Activated CD4-positive, alpha-beta memory T cell treated with anti-CD3 and anti-CD28 coated beads for 36 hours (primary cell): ENCODE measurements at places on chromosomes 3 and 15. TPM values are rescaled to one million over a fixed set of nuclear protein-coding genes. Genes with fewer than 3 reads are reported as not detected.
A peak's percentile ranks its signal among the peaks of the same experiment; 100 is the strongest.

DNA sequence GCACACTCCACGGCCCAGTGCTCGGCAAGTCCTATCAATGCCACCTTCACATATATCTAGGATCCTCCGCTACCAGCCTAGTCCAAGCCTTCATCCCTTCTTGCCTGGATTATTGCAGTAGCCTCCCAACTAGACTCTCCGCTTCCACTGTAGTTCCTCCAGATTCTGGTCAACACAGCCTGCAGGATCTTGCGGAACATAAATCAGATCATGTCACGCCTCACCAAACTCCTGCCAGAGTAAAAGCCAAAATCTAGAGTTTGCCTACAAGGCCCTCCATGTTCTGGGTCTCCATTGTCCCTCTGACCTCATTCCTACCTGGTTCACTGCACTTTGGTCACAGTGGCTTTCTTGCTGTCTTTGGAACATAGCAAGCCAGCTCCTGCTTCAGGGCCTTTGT lies 3.6 kb downstream of the BDH1 start:
- DNase-seq = no peak
- H3K36me3 ChIP-seq = peaks cover 13% of the 10 kb centered on the region
- H3K4me1 ChIP-seq = peaks cover 12% of the 10 kb centered on the region
- no peaks in the 10 kb centered on the region for H3K27me3 ChIP-seq

DNA sequence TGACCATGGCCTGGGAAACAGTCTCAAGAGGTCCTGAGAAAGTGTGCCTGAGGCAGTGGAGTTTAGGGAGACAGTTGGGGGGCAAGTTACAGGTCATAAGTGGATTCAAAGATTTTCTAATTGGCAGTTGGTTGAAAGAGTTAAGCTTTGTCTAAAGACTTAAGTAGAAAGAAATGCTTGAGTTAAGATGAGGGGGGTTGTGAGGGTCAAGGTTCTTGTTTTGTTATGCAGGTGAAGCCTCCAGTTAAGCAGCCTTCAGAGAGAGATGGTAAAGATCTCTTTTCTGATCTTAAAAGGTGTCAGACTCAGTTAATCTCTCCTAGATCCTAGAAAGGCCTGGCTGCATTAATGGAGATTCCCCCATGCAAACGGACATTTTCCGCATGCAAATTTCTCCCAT lies 356.3 kb upstream of the C2CD4B start:
- H3K27me3 ChIP-seq = peaks cover 41% of the 10 kb centered on the region
- H3K27ac ChIP-seq = no peak overlapping the region
- H3K36me3 ChIP-seq = no peaks in the 10 kb centered on the region
- H3K4me3 ChIP-seq = no peak overlapping the region
- no peaks in the 10 kb centered on the region for H3K4me1 ChIP-seq
- DNase-seq = no peak

DNA sequence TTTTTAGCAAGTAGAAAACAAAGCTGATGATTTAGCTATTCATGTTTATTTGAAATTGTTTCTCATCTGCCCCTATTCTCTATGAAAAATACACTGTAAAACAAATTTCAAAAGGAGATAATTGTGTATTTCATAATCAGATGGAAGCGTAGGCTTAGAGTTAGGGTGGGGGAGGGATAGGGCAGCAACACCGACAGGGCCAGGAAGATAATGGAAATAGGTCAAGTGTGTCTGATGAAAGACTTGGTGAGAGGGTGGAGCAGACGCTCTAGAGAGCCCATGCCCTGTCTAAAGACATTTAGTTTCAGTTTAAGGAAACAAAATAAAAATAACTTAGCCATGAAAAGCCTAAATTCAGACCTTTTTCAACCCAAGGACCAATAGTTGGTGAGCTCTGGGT lies 51.6 kb upstream of the ARL6 start:
- H3K36me3 ChIP-seq = no peaks in the 10 kb centered on the region
- no peak overlapping the region for H3K27ac ChIP-seq
- no peaks in the 10 kb centered on the region for H3K4me1 ChIP-seq
- H3K27me3 ChIP-seq = no peaks in the 10 kb centered on the region
- H3K4me3 ChIP-seq = no peak overlapping the region

DNA sequence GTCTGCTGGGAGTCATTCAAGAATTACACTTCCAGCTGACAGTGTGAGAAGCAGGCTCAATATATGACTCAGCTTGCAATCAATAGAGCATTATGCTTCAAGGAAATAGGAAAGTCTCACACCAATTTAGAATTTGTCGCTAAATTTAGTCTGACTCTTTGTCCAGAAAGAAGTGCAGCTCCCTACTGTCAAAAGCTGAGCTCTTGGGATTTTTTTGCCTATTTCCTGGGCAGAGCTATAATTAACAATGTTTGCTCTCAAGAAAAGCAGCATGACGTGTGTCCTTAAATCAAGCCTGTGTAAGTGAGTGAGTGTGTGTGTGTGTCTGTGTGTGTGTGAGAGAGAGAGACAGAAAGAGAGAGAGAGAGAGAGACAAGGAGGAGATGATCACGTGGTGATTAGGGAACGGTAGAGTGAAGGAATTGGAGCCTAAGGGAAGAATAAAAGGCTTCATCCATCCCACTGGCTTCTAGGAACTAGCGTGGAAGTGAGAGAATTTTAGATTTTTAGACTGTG lies 16.4 kb upstream of the SLC35G2 start:
- H3K36me3 ChIP-seq = no peaks in the 10 kb centered on the region
- H3K4me1 ChIP-seq = no peaks in the 10 kb centered on the region
- H3K4me3 ChIP-seq = no peak overlapping the region
- no peaks in the 10 kb centered on the region for H3K27me3 ChIP-seq
- H3K27ac ChIP-seq = no peak overlapping the region

GRCh38 chr15:24756101-24756500 lies 80.5 kb downstream of the NPAP1 start:
- no peaks in the 10 kb centered on the region for H3K4me1 ChIP-seq
- no peak overlapping the region for H3K4me3 ChIP-seq
- H3K27ac ChIP-seq = no peak overlapping the region
- DNase-seq = no peak

GRCh38 chr15:64348455-64348854 lies 7.5 kb downstream of the CSNK1G1 start:
- no peak overlapping the region for H3K4me3 ChIP-seq
- H3K36me3 ChIP-seq = peaks cover 12% of the 10 kb centered on the region
- DNase-seq = no peak

DNA sequence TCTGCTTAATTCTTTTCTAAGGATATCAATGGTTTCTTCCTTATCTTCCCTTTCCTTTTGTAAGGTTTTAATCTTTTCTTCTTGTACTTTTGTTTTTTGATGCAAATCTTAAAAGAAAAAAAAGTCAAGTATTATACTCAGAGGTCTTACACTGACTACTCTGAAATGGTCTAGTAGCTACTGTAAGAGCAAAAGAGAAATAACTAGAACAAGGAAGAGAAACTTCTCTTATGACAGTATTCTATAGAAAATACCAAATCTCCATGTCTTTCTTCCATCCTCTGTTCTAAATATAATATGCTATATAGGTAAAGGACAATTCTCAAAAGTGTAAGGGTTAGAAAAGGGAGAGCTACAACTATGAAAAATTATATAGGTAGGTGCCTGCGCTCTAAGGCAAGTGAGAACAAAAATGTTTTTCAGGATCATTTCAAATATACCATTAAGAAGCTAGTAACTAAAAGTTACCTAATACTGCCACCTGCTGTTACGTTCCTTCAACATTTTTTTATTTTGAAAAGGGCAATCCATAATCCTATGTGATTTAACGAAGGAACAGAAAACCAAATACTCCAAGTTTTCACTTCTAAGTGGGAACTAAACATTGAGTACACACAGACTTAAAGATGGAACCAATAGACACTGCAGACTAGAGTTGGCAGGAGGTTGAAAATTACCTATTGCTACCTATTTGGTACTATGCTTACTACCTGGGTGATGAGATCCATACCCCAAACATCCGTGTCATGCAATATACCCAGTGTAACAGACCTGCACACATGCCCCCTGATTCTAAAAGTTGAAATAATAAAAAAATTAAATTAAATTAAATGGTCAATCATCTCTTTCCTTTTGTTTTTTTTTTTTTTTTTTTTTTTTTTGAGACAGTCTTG lies 36.7 kb downstream of the CIP2A start:
- no peak overlapping the region for H3K27ac ChIP-seq
- peaks cover 8% of the 10 kb centered on the region for H3K4me1 ChIP-seq
- peaks cover 25% of the 10 kb centered on the region for H3K36me3 ChIP-seq

DNA sequence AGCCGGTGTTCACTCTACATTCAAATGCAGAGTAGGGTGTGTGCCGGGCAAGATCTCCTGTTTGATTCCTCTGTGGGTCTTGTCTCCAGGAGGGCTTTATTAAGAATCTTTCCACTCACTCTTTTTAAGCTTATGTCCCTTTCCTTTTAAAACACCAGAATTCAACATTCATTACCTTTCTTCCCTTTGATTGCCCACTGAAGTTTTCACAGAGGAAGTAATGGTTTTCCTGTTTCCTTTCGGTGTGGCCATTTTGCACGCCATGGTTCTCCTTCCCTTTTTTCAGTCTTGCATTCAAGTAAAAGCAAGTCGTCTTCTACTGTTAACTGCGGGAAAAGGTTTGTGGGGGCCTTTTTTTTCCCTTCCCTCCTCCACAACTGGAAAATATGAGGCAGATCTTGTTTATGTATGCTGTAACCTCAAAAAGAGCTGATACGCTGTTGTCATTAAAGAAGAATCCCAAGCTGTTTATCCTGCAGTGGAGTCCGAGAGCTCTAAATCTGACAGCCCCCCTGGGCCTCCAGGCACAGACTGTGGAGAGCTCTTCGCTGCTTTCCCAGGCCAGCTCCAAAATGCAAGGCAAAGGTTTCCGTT lies 40.5 kb downstream of the FILIP1L start:
- no peaks in the 10 kb centered on the region for H3K27me3 ChIP-seq
- peaks cover 2% of the 10 kb centered on the region for H3K36me3 ChIP-seq

DNA sequence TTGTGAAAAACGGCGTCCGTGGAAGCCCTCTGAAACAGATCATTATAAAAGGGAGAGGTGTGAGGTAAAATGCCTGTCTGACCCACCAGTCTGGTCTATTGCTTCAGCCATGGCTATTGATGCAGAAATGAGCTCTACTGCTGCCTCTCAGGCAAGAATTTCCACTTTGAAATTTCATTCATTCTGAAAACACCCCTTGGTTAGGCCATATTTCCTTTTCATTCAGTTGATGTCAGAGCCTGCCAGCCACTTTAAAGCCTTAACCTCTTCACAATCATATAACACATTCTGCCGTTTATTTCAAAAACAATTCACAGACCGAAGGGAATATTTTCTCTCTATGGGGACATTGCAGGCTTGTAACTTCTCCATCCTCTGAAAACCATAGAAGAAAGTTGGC lies 71.9 kb downstream of the FOXB1 start:
- no peak overlapping the region for H3K27ac ChIP-seq
- H3K27me3 ChIP-seq = peaks cover 7% of the 10 kb centered on the region
- no peak for DNase-seq

DNA sequence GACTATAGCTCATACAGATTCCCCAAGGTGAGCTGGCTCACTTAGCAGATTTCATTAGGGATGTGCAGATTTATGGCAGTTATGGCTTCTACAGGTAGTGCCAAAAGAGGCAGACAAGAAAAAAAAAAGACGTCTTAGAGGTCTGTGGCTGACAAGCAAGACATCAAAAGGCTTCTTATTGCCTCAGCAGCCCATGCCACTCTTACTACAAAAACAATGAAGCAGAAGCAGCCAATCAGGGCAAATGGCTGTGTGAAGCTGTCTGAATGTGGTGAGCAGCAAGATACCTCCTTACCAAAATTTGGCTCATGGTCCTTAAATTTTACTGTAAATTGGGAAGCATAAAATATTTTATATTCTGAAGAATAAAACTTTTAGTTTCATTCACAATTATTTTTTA lies 557.5 kb upstream of the GOLIM4 start:
- no peak overlapping the region for H3K27ac ChIP-seq
- H3K4me3 ChIP-seq = no peak overlapping the region
- H3K4me1 ChIP-seq = no peaks in the 10 kb centered on the region
- no peaks in the 10 kb centered on the region for H3K36me3 ChIP-seq
- DNase-seq = no peak

GRCh38 chr3:152192936-152193672 lies 75.6 kb upstream of the MBNL1 start:
- H3K4me1 ChIP-seq = peaks cover 80% of the 10 kb centered on the region
- H3K27ac ChIP-seq = peak overlapping the region; percentile 85
- H3K27me3 ChIP-seq = no peaks in the 10 kb centered on the region
- peak overlapping the region; percentile 78 for H3K4me3 ChIP-seq
- no peak for DNase-seq

KIF7 gene
- total RNA-seq = 0.92 TPM

LDHAL6B gene
- total RNA-seq = not detected

KNL1 gene
- total RNA-seq = 33.1 TPM

SATB1 gene
- total RNA-seq = 546 TPM

STRC gene
- total RNA-seq = 0.57 TPM
